Right ventricle myocardium inferior (tissue), 1 donor: ENCODE measurements at places on chromosomes 2 and 18. TPM values are rescaled to one million over a fixed set of nuclear protein-coding genes. Genes with fewer than 3 reads are reported as not detected.

DNA sequence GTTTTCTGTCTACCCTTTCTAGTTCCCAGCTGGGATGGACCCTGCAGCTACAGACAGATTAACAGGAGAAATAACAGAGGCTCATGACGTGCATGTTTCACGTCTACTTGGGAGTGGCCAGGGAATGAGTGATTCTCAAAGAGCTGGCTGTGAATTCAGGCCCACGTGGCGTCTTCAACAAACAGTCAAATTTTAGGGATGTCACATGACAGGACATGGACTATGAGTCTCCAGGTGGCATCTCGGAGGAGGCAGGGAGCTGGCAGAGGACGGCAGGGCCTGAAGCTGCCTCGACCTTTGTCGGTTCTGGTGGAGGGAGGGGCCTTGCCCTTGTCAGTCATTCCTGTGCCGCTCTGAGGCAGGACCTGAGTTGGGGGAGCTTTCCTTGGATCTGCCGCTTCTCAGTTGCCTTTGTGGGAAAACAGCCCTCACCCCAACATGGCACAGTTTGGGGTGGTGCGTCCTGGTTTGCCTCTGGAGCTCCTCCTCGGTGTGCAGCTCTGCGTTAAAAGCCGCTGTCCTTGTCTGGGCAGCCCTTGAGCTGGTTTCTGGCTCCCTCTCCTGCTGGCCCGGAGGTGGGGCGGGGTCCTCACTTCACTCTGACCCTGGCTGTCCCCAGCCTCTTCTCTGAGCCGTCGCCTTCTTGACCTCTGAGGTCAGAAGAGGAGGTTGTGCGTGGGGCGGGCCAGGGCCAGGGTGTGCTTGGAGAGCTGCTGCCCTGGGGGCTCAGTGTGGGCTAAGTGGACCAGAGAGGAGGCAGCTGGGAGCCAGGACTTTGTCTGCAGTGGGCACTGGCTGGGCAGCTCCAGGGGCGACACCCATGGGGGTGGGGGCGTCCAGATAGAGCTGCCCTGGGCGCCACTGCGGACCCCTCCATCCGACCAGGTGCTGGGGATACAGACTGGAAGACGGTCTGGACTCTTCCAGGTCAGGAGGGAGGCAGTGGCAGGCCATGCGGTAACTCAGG lies 12.1 kb upstream of the GAL3ST2 start:
- DNase-seq: peak; percentile 33

The SP140 gene
- 0.32 TPM for total RNA-seq

- DNase-seq: no peak
These were observed 270.5 kb downstream of the ACTR3 start for GRCh38 chr2:114160263-114160981.

DNA sequence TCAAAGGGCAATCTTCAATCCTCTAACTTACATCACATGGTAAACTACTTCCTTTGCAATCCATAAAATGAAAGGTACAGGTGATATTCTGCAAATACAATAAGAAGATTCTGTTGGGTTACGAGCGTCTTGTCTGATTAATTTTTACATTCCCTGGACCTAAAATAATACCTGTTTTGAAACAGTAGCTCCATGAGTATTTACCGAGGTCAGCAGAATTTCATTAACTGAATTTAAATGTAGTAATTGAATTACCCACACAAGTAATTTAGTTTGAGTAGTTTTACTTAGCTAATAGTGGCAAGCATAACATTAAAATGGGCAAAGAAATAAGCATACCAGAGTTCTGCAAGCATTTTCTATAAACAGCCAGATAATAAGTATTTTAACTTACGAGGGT lies 652.0 kb downstream of the DPP10 start:
- DNase-seq: no peak
